Kidney epithelial cell (primary cell): ENCODE measurements at places on chromosomes 1 and 21.

- no peak for DNase-seq
These were observed 8.0 kb upstream of the CAMK2N1 start for GRCh38 chr1:20493839-20494608.

DNA sequence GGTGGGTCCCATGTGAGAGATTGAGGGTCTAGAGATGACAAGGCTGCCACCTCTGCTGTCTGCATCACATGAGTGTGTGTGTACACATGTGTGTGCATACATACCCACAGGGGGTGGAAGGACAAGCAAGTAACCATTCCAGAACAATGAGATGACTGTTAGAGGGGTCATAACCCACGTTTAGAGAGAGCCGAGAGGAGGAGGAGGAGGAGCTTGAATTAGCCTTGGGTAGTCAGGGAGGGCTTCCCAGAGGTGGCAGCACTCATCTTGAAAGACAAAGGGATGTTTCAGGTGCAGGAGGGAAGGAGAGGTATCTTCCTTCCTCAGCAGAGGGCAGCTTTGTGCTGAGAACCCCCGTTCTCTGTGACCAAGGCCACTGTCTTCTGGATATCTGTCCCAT is 21.3 kb downstream of the TNFRSF1B start:
- no peak for DNase-seq

- DNase-seq, result no peak
These were observed 24.1 kb upstream of the RNF19B start for GRCh38 chr1:32988665-32989064.

DNA sequence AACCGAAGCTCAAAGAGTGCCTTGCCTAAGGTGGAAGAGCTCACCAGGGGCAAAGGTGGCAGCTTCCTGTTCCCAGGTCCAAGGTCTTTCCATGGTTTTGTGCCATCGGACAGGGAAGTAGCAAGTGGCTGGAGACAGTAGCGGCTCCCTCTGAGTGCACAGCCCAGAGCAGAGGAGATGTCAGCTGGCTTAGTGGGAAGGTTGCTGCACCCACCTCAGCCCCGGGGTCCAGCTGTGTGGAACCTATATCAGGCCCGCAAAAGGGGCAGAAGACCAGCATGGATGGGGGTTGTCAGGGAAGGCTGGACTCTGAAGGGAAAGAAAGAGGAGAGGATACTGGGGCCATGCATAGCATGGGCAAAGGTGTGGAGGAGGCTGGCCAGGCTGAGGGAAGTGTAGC is 6.8 kb downstream of the IKBKE start:
- no peak for DNase-seq

GRCh38 chr1:202214089-202214843 is 20.7 kb downstream of the LGR6 start:
- DNase-seq, result no peak
